ENCODE measurements at places on chromosomes 13 and 19. TPM values are rescaled to one million over a fixed set of nuclear protein-coding genes. Genes with fewer than 3 reads are reported as not detected.

DPF1 gene
- 0.26 TPM for total RNA-seq

FCER2 gene
- 1.7 TPM for total RNA-seq

IL11 gene
- total RNA-seq = not detected

FCAR gene
- 0.77 TPM for total RNA-seq

CCDC194 gene
- total RNA-seq = not detected

ZGLP1 gene
- total RNA-seq = 1.8 TPM

ZMYM2 gene
- total RNA-seq = 49.0 TPM

CEACAM21 gene
- 1.2 TPM for total RNA-seq

ANKRD24 gene
- 0.86 TPM for total RNA-seq

CEACAM16 gene
- total RNA-seq = not detected

IL27RA gene
- 4.7 TPM for total RNA-seq

FAM83E gene
- total RNA-seq = not detected

ZNF844 gene
- total RNA-seq = 11.6 TPM

NDUFA13 gene
- 850 TPM for total RNA-seq

MBD3L2 gene
- total RNA-seq = not detected

MEF2B gene
- total RNA-seq = 0.55 TPM

C19orf85 gene
- total RNA-seq = not detected

SPRED3 gene
- total RNA-seq = 3.2 TPM

Measured in left cardiac atrium (tissue), 4 donors.